ENCODE measurements at places on chromosomes 5 and 9.

- DNase-seq: no peak
Observed at GRCh38 chr5:144328980-144329379, 158.3 kb downstream of the KCTD16 start.

GRCh38 chr5:122816756-122817155 is 28.7 kb upstream of the SNX24 start:
- DNase-seq: no peak

DNA sequence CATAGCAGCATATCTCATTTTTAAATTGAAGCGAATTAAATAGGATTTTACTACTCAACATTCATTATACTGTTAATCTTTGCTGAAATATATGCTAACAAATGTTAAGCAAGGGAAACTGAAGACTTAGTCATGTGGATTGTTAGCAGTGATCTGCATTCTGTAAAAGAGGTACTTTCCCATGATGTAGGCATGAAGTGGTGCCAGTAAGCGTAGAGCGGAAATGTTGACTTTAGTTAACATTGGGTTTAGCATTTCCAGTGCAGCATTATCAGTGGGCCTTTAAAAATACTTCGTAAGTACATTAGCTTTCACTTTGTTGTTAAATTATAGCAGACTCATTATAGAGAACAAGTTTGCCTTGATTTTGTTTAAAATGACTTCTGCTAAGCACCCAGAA is 130.3 kb downstream of the CDC42SE2 start:
- no peak for DNase-seq

GRCh38 chr5:178296066-178296465 is 63.5 kb upstream of the PHYKPL start:
- no peak for DNase-seq

DNA sequence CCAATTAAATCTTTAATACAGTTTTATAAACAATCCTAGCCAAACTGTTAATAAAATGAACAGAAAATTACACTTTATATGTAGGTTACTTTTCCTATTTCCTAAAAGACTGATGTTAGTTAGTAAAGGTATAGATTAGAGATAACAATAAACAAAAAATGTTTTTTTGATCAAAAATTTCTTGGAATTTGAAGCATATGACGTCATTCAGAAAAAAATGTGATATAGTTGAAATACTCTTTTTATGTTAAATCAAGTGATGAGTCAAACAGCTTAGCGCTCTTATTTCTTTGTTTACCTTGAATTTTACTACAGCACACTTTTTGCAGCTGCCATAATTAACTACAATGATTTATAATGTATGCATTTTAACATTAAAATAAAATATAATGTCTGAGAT is 195.8 kb downstream of the SLC12A2 start:
- DNase-seq: no peak

GRCh38 chr5:6177926-6178325 is 200.4 kb downstream of the MED10 start:
- DNase-seq: no peak

DNA sequence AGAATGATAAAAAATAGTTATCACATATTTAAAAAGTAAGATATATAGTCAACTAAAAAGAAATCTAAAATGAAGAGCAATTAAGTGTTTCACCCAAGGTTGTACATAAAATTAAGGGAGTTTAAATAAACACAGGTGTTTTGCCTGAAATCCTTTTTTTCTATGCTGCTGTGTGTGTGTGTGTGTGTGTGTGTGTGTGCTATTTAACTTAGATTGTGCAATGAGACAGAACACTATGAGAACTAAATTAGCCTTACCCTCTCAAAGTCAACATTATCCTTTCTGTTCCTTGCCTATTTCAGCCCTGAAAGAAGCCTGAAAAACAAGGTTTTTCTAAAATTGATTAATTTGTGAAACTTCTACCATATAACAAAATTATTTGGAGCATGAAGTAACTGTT is 516.2 kb downstream of the ELAVL2 start:
- no peak for DNase-seq

DNA sequence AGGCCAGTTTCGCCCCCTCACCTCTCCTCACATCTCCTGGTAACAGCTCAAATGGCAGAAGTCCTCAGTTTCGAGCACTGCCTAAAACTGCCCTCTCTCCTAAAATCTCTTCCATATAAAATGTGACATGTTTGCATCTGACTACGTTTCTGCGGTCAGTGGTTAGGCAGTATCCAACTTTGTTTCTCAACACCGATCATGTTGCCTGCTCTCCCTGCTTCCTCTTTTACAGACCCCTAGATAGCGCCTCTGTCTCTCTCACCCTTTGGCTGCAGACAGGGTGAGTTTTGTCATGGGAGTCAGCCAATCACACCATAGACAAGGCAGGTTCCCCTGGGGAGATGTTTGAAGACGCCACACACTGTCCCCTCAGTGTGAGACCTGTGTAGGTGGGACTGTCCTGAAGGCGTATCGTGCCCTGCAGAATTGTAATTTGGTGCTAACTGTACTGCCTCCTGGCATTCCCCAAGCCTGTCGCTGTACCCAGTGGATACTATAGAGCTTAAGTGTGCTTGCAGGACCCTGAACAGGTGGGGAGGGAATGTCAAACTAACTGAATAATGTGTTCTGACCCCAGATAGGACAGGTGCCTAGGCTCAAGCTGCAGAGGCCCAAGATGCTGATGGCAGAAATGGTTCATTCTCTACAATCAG is 1.1 kb downstream of the HEXB start:
- DNase-seq: no peak
